ENCODE measurements at places on chromosomes 5 and 9.

GRCh38 chr5:82349652-82350051, 71.5 kb upstream of the RPS23 start:
- no peak for DNase-seq

DNA sequence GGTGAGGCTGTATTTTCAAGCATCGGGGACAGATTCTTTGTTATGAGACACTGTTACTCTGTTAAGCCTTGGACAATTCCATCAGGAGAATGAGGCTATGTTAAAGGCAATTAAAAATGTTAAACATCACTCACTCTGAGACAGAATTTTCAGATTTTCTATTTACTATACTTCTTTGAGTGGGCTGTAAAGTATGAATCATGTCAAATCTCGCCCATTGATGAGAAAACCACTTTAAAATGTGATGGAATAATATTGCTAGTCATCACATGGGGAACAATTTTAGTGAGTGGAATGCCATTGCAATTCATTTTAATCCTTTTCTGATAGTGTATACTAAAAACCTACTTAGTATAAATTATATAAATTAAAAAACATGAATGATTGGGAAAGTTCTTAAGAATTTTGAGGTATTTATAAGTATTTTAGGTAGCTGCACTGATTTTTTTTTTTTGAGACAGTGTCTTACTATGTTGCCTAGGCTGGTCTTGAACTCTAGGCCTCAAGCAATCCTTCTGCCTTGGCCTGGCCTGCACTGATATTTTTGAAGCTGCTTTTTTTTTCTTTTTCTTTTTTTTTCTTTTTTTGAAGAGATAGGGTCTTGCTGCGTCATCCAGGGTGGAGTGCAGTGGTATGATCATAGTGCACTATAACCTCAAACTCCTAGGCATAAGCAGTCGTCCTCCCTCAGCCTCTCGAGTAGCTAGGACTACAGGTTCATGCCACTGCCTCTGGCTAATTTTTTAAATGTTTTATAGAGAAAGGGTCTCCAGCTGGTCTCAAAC, 73.2 kb downstream of the KIAA1958 start:
- no peak for DNase-seq

DNA sequence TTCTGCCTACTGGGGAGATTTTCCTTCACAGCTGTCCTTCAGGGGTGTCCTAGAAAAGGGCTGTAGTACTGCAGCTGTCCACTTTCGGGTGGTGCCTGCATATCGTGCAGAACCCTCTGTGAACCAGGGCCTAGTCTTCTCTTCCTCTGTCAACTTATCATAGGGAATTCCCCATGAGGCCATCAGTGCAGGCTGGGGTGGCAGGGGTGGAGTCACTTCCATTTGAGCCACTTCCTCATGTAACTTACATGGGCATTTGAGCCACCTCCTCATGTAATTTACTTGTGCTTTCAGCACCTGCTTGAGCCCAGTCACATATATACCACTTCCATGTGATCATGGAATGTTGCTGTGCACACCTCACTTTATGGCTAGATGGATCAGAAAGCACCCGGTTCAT, 742.0 kb upstream of the RGMB start:
- DNase-seq = no peak

DNA sequence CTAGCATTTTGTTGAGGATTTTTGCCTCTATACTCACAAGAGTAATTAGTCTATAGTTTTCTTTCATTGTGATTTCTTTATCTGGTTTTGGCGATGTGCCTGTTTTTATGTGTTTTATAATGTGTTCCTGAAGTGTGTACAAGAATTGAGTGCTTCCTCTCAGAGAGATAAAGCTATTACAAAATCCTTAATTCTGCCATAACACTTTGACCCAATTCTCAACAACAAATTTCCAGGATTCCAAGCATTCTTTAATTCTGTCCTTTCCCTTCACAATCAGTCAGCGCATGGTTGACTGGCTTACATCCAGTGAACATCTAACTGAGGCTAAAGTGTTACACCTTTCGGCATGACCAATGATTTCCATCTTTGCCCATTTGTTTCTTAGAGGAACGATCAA, 282.9 kb upstream of the MVB12B start:
- DNase-seq = peak; percentile 39

DNA sequence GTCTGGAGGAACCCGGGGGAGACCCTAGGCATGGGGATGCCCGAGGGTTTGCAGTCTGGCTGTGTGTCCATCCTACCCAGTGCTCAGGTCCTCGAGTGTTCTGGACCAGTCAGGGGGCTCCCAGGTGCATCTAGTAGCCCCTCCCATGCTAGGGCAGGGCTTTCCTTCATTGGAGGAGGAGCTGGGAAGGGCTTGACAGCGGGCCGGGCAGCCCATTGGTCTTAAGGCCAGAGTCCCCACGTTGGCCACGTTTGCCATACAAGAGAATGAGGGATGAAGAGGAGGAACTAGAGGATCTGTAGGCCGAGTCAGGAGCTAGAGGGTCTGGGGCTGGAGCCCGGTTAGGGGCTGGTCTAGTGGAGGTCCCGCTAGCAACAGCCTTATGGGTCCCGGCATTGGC, 37.3 kb upstream of the CTSV start:
- no peak for DNase-seq

DNA sequence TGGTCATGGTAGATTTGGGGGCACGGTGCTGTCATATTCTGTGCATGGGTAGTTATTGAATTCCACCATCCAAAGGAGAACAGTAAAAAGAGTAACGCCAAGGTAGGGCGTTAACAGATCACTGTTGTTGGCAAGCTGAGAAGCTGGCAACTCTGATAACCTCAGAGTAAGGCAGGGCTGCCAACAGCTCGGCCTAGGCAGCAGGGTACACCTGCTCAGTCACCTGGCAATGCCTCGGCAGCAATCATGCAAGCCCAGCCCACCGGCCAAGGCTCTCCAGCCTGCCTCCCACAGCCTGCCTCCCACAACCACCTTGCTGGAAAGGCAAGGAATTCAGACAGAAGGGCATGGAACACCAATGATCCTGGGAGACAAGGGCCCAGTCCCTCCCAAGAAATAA, 63.9 kb downstream of the KLHL3 start:
- DNase-seq = no peak

- peak; percentile 23 for DNase-seq
These were observed 16.8 kb downstream of the SIL1 start for GRCh38 chr5:139181322-139181730.

DNA sequence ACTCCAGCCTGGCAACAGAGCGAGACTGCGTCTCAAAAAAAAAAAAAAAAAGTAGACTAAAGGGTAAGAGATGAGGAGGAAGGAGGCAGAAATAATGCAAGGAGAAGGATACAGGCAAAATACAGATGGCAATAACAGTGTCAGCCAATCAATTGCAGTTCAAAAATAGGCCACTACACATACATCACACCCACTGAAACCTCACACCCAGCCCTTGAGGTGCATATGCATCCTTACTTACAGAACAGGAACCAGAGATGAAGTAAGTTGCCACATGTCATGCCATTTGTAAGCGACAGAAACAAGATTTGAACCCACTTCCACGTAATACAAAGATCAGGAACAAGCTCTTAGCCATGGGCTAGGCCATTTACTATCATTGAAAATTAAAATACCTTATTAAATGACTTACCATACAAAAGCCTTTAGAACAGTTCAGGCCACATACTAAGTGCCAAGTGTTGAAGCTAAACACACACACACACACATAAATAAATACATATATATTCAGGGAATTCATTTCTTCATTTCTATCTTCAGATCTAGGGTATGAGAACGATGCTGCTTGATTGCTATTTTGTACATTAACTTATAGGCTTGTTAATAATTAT, 98.4 kb downstream of the FNBP1 start:
- DNase-seq = no peak

DNA sequence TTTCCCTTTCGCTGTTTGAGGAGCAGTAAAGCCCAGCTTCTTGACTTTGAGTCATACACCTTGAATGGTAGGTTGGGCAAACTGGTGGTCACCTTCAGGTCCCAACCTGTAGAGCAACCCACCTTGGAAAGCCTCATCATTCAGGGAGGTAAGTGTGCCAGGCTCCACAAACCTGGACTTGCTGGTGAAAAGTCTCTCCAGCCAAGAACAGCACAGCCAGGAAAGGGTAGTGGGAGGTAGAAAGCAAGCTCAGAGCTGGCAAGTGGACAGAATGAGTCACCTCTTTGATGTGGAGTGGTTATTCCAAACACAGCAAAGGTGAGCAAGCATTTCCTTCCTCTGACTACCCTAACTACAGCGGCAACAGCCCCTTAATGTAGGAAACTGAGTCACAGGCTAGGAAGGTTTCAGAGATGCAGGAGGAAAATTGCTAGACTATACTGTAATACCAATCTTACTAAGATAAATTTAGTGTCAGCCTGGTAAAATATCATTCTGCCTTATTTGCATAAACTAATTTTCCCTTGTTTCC, 117.5 kb upstream of the MTAP start:
- DNase-seq = peak; percentile 96

DNA sequence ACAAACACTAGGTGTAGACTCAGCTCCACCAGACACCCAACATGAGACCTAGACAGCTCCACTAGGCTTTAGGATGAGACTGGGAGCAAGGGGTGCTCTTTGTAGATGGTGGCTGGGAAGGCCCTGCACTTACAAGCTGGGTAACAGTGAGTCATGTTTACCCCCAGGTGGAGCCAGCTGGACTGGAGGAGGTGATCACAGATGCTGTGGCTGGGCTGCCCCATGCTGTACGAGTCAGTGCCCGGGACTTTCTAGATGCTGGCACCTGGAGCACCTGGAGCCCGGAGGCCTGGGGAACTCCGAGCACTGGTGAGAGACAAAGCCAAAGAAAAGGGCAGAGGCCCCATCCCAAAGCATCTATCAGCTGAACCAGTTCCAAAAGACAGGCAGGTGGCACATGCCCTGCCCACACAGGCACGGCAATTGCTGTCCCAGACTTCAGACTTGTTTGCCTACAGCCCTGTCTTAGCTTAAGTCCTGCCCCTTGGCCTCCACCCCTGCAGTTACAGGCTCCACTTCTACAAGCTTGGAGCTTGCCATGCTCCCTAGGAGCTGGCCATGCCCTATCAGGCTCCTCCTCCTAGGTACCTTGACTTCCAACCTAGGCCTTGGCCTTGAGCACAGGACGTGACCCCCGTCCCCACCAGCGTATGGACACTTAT, 2.7 kb downstream of the CCL27 start:
- peak; percentile 16 for DNase-seq

Data from astrocyte of the hippocampus (primary cell).